GM10248 (cell line): ENCODE measurements at places on chromosomes 13 and 19.

- DNase-seq, result no peak
Observed at GRCh38 chr13:97382276-97382675, 51.7 kb upstream of the RAP2A start.

- no peak for DNase-seq
Observed at GRCh38 chr19:40671404-40671803, 19.0 kb downstream of the NUMBL start.

DNA sequence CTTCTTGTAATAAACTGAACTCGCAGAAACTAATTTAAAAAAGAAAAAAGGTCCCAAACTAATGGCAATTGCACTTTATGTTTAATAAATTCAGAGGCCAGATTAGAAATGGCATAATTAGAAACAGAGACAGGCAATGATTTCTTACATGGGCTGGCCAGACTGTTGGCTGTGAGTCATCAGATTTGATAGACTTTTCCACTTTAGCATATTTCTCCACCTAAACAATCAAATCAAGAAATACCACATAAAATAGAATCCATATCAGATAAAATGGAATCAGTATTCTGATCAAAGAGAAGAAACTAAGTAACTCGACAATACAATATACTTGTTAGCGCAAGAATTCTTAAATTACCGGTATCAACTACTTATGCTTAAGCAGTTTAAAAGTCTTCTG lies 29.0 kb downstream of the EXOSC8 start:
- no peak for DNase-seq

DNA sequence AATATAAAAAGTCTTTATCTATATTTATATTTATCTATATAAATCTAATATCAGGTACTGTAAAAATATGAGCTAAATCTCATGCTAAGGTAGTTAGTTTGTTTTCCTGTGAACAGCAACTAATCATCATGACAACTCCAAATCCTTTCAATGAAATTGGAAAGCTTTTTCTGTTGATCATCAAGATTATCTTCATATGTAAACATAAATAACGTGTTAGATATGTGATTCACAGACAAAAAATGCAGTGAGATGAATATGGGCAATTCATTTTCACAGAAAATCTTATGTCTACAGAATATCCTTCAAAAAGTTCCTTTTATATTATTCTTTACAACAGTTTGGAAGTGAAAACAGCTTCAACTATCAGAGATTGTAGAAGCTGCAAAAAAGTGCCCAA lies 41.7 kb upstream of the EEF1AKMT1 start:
- no peak for DNase-seq

DNA sequence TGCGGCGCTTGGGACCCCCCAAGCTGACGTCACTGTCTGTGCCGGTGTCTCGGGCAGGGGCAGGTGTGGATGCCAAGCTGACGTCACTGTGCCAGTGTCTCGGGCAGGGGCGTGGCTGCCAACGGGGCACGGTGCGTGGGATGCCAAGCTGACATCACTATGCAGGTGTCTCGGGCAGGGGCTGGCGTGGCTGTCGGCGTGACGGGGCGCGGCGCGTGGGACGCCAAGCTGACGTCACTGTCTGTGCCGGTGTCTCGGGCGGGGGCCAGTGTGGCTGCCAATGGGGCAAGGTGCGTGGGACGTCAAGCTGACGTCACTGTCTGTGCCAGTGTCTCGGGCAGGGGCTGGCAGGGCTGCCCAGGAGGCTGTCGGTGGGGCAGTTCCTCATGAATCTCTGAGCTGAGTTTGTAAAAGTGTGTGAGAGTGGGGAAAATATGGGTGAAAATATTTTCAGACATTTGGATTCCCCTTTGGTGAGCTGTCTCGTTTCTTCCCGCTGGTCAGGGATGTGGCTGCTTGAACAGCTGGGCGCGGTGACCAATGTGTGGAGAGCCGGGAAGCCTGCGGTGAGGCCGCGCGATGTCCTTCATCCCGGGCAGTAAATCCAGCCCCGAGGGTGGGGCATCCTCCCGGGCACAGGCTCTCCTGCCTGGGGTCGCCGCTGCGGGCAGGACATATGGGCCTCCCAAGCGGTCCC lies 25.2 kb downstream of the MCF2L start:
- DNase-seq, result no peak

DNA sequence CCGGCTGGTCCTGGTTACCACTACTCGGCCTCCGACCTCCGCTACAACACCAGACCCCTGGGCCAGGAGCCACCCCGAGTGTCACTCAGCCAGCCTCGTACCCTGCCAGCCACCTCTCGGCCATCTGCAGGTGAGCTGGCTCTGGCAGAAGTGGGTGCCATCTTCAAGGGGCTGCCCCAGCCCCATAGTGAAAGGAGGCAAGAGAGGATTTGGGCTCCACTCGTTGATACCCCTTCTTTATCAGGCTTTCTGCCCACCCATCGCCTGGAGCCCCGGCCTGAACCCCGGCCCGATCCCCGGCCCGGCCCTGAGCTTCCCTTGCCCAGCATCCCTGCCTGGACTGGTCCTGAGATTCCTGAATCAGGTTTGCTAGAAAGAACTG lies 7.1 kb downstream of the LTBP4 start:
- DNase-seq, result no peak

GRCh38 chr19:41186971-41187883 lies 5.8 kb upstream of the CYP2S1 start:
- DNase-seq, result no peak

GRCh38 chr13:110575322-110576069 lies 14.0 kb upstream of the RAB20 start:
- DNase-seq, result peak; percentile 81

- DNase-seq, result peak; percentile 45
Observed at GRCh38 chr13:45119469-45119990, 780 bp upstream of the GTF2F2 start.

- no peak for DNase-seq
Observed at GRCh38 chr19:1874554-1875185, 10.6 kb downstream of the ABHD17A start.

- peak; percentile 33 for DNase-seq
Observed at GRCh38 chr19:56637976-56638555, 4.9 kb upstream of the SMIM17 start.

GRCh38 chr13:40637643-40638042 lies 28.8 kb downstream of the FOXO1 start:
- DNase-seq, result no peak

GRCh38 chr19:5011476-5012238 lies 42.7 kb downstream of the KDM4B start:
- no peak for DNase-seq

DNA sequence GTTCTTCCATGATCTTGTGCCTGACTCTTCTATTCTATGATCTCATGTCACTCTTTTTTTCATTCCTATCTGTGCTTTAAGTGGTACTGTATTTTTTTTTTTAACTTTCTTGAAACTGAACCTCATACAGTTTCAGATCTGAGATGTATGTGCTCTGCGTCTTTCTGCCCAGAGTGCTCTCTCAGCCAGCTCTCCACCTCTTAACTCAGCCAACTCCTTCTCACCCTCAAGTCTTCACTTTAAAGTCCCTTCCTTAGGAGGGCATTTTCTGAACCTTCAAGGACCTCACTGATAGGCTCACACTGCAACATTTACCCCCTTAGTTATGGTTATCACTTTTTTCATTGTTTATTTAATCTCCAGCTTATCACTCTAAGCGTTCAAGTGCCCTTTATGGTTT lies 158.7 kb downstream of the IRS2 start:
- DNase-seq, result no peak

DNA sequence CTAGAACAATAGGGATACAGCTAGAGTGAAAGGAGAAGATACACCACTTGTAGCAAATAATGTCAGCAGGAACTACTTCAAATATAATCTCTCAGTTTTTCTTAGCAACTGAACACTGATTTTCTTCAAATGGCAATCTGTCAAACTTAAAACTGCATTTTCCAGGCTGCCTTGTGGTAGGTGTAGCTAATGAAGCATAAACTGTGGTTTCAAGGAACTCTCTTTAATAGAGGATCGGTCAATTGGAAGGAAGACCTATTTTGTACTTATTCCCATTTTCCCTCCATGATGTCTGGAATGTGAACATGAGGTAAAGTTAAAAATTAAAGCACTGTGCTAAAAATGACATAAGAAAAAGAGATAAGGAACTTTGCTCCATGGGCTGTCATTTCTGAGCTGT lies 1261.9 kb downstream of the PCDH17 start:
- DNase-seq, result no peak

DNA sequence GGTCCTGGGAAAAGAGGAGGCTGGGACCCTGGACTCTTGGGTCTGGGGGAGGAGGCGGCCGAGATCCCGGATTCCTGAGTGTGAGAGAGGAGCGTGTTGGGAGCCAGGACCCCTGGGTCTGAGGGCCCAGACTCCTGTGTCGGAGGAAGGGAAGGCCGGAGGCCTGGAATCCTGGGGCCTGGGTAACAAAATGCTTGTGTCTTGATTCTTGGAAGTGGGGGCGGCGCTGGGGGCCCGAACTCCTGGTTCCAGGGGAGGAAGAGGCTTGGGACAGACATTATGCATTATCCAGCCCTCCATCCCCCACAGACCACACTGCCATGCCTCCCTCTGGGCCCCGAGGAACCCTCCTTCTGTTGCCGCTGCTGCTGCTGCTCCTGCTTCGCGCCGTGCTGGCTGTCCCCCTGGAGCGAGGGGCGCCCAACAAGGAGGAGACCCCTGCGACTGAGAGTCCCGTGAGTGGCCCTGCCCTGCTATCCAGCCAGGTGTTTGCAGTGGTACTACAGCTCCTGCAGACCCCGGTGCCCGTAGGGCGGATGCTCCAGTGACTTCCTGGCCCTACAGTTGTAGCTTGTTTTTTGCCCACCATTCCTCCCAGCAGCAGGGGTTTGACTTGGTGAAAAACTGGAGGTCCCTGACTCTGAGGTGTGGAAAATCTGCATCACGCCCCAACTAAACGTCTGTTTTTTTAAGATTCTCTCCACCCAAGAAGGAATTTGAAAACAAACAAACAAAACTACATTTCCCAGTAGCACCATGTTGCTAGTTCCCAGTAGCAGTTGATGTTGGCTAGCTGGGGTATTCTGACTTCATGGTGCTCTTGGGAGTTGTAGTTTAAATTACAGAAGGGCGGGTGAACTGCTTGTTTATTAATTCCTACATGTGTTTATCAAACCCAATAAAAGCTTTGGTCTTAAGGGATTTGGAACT lies 630 bp downstream of the NUCB1 start:
- no peak for DNase-seq

GRCh38 chr19:39428283-39429112 lies 7.3 kb downstream of the RPS16 start:
- no peak for DNase-seq

- no peak for DNase-seq
Observed at GRCh38 chr13:50104493-50104892, 89.2 kb downstream of the KCNRG start.

- DNase-seq, result no peak
Observed at GRCh38 chr19:50542943-50543342, 25.3 kb downstream of the LRRC4B start.

- no peak for DNase-seq
Observed at GRCh38 chr13:50685491-50685890, 158.0 kb downstream of the DLEU7 start.

GRCh38 chr13:98484289-98485219 lies 92.4 kb downstream of the STK24 start:
- peak; percentile 76 for DNase-seq

DNA sequence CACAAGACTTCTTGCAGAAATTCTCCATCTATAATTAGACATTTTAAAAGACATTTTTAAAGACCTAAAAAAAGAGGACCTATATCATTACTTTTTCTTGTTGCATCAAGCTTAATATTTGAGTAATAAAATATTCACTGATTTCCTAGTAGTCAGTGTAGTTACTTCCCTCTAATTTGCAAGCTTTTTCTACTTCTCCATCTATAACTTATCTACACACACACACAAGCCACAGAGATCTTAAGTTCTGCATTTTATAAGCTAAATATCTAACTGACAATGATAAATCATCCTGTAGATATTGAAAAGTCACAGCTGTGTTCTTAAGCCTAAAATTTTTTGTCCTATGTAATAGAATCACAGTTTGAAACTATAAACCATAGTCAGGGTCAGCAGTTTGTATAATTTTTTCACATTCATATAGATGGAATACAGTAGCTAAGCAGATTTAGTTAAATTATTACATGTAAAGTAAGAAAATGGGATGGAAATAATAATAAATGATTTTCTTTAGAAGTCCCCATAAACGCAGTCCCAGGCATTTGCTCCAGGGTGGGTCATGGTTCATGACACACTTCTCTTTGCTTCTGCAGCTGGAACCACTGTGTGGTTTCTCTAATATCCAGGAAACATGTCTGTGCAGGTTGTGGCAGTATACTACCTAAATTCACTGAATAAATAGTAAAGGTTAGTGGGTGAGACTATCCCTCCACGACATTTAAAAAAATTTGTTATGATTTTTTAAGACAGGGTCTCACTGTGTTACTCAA lies 60.2 kb downstream of the ESD start:
- no peak for DNase-seq

- DNase-seq, result no peak
Observed at GRCh38 chr13:21238267-21238666, 61.8 kb downstream of the MRPL57 start.

- peak; percentile 72 for DNase-seq
Observed at GRCh38 chr19:10505583-10506229, 2.5 kb upstream of the KEAP1 start.

DNA sequence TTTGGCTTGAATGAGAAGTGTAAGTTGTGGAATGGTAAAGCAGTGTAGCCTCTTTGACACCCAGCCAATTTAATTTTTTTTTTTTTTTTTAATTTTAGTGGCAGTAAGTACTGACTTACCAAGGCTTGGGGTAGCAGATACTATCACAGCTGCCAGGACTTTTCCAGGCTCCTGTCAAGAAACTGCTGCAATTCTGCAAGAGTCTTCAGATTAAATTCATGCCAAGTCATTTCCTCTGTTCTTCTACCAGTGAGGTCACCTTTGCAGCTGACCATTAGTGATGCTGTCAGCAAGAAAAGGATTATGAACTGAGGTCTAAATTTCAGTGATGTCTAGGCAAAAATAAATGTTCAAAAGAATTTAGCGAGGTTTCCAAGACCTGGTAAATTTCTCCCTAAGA lies 91.2 kb downstream of the GGACT start:
- DNase-seq, result no peak

GRCh38 chr19:54691582-54692297 lies 29.0 kb downstream of the LILRB4 start:
- DNase-seq, result no peak

DNA sequence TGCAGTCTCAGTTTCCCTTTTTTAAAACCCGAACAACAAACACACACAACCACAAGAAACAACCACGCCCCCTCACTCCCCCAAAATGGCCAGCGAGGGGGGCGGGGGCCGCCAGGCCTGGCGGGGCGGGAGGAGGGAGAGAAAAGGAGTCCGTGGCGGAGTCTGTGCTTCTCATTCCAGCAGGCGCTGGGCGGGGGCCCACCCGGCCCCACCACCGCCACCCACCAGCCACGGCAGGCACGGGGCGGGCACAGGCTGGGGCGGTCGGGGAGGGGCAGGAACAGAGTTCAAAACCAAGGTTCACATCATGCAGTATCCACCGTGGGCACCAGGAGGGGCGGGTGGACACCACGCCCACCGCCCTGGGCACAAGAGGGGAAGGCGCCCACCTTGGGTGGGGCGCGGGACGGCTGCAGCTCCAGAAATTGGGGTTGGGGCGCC lies 12.9 kb downstream of the DPF1 start:
- DNase-seq, result no peak

DNA sequence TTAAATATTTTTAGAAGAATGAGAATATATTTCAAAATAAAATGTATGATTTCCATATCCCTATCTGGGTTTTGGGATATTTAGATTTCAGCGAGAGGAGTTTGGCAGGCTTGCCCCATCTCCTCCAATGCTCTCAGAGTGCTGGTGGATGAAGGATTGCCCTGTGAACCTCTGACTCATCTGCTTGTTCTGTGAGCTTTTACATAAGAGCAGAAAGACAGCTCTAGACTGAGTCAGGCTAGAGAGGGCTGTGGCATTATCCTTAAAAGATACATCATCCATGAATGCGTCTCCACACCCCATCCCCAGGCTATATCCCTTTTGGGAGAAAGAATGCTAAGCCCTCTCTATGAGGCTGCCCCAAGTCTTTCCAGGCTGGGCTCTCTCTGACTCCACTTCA lies 190.6 kb downstream of the TUBA3C start:
- DNase-seq, result no peak
